NCI-H345 (cell line): ENCODE measurements at places on chromosomes 6 and 20.
A peak's percentile ranks its signal among the peaks of the same experiment; 100 is the strongest.

DNA sequence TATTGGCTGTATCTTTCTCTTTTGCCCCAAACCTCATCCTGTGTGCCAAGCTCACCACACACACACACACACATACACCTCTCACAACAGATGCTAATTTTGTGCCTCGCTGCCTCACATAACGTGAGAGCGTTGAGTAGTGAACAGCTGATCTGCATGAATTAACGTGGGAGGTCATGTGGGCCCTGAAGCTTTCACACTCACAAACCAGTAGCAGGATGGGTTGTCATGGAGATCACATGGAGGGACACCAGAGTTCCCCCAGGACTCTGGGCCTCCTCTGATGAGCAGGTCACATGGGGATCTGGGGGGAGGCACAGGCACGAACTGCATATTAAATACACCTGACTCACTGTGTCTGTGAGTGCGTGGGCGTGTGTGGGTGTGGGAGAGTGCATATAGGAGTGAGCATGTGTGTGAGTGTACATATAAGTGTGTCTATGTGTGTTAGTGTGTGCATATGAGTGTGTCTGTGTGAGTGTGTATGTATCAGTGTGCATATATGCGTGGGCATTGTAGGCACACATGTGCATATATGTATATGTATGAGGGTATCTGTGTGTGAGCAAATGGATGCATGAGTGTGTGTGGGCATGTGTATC, 62.7 kb upstream of the SULF2 start:
- DNase-seq: peak; percentile 7

- DNase-seq: no peak
Measured at GRCh38 chr6:157614026-157614568, 208.9 kb upstream of the SNX9 start.

DNA sequence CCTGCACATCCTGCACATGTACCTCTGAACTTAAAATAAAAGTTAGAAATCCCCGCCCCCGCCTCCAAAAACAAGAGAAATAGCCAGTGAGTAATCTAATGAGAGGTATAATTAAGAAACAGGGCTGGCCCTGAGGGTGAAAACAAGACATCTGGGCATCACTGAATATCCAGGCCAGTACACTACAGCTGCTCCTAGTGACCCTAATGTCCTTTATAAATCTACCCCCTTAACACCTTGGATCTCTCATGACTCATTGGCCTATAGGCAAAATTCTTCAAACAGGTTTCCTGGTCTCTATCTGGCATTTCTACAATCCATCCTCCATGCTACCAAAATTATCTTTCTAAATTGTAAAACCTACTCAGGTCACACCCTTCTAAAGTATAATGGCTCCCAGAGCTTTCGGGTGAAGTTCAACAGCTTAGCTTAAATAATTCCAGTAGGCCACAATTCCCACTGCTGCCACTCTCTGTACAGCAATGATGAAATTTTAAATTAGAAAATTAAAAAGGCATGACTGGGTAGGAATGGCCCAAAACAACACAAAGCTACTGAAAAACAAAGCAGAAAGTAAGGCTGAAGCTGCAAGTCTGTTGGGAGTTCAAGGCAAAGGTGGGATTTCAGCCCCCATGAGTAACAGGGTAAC, 260.9 kb downstream of the GMDS start:
- DNase-seq: no peak

- DNase-seq: no peak
Measured at GRCh38 chr20:63280929-63281545, 8.4 kb downstream of the ARFGAP1 start.

GRCh38 chr6:20658516-20658915, 124.3 kb downstream of the CDKAL1 start:
- DNase-seq: no peak

DNA sequence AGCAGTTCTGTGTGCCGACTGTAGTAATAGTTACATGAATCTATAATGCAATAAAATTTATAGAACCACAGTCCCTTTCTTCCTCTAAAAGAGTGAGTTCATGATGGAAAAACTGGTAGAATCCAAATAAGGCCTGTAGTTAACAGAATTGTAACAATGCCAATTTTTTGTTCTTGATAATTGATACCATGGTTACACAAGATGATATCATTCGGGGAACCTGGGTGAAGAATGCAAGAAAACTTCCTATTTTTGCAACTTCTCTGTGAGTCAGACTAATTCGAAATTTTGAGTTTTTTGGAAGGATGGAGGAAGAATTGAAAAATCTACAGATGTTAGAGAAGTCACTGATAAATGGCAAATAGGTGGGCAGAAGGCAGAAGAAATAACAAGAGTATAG, 381.8 kb downstream of the CDKAL1 start:
- DNase-seq: no peak

DNA sequence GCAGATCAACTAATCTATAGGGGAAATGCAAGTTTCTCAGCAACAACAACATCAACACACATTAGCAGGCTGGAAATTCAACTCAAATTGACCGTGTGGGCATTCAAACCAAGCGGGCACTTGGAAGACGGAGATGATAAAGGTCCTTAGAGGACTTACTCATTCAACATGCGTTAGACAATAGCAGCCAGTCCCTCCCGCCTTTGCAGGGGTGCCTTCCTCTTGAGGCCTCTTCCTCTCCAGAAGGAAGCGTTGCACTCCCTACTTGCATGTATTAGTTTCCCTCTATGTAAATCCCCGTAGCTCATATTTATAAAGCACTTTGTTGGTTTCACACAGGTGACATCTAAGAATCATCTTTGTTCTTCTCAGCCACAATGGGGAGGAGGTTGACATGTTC, 300.8 kb upstream of the STXBP5 start:
- no peak for DNase-seq

GRCh38 chr20:8250539-8251200, 118.6 kb downstream of the PLCB1 start:
- DNase-seq: no peak

- no peak for DNase-seq
Measured at GRCh38 chr6:12557765-12558164, 158.8 kb upstream of the PHACTR1 start.

DNA sequence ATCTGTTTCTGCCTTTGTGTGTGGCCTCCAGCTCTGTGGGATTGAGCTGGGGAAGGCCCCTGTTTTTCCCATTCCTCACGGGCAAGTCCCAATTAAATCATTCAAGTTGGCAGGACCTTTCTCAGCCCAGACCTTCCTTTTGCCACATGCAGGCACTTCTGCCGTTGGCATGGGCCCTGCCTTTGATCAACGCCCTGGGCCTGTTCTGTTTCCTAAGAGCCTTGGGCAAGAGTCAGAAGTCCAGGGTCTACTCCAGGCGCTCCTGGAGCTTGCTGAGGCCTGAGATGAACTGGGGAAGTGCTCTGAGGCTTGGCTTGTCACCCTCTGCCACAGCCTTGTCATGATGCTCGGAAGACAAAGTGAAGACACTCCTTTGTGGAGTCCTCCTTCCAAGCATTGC, 7.1 kb downstream of the IP6K3 start:
- DNase-seq: no peak

- DNase-seq: no peak
Measured at GRCh38 chr6:138124096-138124495, 16.9 kb upstream of the PERP start.

- DNase-seq: no peak
Measured at GRCh38 chr20:63025534-63026331, 19.0 kb upstream of the BHLHE23 start.

- no peak for DNase-seq
Measured at GRCh38 chr20:46741924-46742668, 32.6 kb downstream of the SLC2A10 start.

DNA sequence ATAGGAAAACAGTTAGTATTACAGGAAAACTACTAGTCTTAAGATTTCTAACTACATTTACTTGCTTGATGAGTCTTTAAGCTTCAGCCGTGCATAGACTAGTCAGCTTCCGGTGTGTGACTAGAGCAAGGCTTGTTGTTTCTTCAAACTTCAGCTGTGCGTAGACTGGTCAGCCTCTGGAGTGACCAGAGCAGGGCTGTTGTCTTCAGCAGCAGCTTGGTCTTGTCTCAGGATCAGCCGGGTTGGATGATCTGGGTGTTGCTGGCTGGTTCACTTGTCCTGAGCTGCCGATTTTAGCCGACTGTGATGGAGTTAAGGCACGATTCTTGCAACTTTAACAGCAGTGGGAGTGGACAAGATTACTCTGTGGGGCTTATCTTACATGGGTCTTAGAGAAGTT, 44.7 kb downstream of the HLA-C start:
- DNase-seq: no peak

DNA sequence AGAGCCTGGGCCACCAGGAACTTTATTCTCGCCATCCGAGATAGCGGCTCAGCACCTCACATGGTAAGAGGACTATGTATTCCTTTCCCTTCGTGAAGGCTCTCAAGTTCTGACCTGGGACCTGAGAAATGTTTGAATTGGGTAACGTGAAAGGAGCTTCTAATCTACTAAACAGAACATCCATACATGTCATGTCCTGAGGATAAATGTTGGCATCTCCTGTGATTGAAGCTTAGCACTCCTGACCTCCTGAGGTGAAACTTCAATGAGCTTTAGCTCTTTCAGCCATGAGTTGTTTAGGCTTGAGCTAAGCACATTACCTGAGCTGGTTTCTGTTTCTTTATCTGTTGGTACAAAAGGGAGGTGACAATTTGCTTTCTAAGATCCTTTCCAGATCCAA, 280.9 kb downstream of the PACRG start:
- no peak for DNase-seq

- DNase-seq: no peak
Measured at GRCh38 chr20:4243071-4243470, 227.7 kb upstream of the RNF24 start.

GRCh38 chr6:49766762-49767161, 20.3 kb downstream of the PGK2 start:
- no peak for DNase-seq

DNA sequence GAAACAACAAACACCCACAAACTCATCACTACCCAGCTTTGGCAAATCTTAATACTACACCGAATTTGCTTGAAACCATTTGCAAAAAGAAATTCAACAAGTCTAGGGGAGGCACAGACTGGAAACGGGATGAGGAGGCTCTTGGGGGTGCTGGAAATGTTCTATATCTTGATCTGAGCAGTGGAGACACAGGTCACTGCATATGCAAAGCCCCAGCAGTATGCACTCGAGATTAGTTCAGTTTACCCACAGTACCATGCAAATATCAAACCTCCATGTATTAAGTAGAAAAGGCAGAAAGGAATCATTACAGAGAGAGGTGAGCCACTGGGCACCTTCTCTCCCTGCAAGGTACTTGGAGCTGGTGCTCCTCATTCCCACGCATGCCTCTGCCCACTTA, 75.9 kb downstream of the PREX1 start:
- DNase-seq: no peak

DNA sequence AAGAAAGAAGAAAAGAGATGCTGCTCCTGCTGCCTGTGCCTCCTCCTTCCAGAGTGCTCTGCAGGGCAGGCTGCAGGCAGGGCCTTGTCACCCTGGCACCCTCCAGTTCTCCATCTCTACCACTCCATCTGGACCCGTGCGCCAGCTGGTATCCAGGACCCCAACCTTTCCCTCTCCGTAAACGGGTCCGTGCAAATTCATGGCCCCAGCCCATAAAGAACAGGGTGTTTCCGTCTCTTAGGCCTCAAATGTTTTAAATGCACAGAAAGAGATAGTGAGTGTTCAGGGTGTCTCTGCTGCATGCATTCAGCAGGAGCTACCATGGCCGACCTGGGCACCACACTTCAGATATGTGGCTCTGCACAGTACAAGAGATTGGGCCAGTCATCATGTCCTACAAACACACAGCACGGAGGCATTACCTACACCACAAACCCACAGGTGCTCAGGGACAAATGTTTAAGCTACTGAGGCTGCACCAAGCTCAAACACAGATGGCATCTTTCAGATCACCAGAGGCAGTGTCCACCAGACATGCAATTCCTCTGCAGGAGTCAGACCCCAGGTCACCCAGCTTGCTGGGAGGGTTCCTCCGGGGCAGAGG, 258.1 kb downstream of the DLL1 start:
- DNase-seq: no peak

GRCh38 chr6:98842342-98843180, 8.2 kb downstream of the POU3F2 start:
- DNase-seq: no peak

DNA sequence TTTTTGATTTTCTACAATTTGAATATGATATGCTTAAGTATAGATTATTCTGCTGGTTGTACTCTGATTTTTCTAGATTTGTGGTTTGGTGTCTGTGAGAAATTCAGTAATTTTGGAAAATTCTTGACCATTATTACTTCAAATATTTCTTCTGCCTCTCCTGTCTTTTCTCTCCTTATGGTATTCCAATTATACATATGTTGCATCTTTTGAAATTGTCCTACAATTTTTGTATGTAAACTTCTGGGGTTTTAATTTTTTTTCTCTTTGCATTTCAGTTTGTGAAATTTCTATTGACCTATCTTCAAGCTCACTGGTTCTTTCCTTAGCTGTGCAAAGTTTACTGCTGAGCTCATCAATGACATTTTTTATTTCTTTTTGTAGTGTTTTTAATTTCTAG, 534.4 kb upstream of the SLC35B3 start:
- DNase-seq: no peak

- no peak for DNase-seq
Measured at GRCh38 chr20:1499528-1500420, 8.6 kb upstream of the SIRPB2 start.

DNA sequence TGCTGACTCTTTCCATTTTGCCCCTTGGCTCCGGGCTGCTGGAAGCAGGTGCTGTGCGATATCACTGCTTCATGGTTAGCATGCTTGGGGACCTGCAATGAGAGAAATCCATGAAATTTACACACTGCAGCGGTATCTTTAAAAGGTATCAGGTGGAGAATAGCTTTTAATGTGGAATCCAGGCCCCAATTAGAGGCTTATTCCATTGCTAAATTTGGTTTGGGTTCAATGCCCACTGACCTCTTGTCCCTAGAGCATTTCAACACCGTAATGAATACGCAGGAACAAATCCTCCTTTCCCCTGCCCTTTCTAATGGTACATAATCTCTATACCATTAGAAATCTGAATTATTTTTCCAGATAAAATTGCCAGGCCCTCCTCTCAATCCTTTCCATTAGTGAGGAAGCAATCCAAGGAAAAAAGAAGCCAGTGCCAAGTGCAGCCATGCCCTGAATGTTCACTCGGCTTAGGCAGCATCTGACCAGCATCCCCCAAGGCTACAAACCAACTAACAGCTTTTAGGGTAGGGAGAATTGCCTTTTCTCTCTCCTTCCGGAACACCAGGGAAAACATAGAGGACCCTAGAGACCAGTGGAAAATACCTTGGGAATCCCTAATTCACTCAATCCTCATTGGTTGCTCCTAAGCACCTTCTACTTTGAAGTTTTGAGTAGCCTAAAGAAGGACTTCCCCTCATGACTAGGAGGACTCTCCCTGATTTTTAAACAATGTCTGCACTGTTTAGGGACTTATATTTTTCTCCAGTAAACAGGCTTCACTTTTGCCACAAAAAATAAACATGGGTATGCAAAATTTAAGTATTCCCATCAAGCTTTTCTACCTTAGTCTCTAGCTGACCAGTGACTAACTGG, 143.1 kb downstream of the QRSL1 start:
- no peak for DNase-seq

- no peak for DNase-seq
Measured at GRCh38 chr6:137892271-137892708, 25.2 kb downstream of the TNFAIP3 start.

- peak; percentile 9 for DNase-seq
Measured at GRCh38 chr6:3310703-3311102, 52.0 kb downstream of the PSMG4 start.
